ENCODE measurements at places on chromosomes 7 and 10. TPM values are rescaled to one million over a fixed set of nuclear protein-coding genes. Genes with fewer than 3 reads are reported as not detected.
A peak's percentile ranks its signal among the peaks of the same experiment; 100 is the strongest.

Gene CDNF
- 1.1 TPM for total RNA-seq

DNA sequence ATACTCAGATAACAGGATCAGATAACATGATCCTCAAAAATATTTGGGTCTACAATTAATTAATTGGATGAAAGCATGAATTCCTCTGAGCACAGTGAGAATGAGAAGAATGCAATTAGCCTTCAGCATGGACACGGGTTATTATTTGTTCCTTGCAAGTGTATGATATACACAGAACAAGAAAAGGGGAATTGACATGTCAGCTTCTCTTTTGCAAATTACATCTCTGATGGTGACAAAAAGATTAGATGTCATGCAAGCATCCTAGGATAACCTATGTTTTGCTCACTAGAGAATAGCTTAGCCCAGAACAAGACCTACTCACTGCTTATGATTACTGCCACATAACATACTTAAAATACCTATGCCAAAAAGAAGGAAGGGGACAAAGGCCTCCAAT, 120.3 kb downstream of the ABLIM1 start:
- DNase-seq = no peak

GRCh38 chr7:47480576-47481538, 101.1 kb downstream of the TNS3 start:
- no peak for DNase-seq

DNA sequence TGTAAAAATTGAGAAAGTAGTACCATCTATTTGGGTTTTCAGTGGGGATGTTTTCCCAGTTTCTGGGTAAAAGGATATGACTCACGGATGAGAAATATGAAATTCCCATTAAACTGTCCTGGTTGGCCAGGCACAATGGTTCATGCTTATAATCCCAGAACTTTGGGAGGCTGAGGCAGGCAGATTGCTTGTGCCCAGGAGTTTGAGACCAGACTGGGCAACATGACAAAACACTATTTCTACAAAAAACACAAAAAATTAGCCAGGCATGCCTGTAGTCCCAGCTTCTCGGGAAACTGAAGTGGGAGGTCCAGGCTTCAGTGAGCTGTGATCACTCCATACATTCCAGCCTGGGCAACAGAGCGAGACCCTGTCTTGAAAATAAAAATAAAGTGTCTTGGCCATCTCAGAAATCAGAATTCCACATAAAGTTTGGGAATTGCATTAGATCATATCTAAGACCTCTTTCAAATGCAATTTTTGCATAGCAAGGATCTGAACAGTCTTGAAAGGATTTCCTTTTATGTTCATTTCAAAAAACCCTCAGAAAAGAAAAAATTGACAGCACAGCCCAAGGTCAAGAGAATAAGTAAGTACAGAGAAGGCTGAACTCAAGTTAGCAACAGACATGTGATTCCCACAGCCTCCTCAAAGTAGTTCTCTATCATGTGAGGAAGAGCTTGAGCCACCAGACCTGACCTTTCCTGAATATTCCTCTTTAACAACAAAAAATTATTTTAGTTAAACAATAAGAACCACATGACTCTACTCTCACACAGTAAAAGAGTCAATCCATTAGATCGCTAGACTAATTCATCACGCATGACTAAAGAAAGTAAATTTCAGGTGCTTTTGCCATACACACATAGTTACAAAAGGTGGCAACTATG, 141.5 kb upstream of the CAV2 start:
- no peak for DNase-seq

DNA sequence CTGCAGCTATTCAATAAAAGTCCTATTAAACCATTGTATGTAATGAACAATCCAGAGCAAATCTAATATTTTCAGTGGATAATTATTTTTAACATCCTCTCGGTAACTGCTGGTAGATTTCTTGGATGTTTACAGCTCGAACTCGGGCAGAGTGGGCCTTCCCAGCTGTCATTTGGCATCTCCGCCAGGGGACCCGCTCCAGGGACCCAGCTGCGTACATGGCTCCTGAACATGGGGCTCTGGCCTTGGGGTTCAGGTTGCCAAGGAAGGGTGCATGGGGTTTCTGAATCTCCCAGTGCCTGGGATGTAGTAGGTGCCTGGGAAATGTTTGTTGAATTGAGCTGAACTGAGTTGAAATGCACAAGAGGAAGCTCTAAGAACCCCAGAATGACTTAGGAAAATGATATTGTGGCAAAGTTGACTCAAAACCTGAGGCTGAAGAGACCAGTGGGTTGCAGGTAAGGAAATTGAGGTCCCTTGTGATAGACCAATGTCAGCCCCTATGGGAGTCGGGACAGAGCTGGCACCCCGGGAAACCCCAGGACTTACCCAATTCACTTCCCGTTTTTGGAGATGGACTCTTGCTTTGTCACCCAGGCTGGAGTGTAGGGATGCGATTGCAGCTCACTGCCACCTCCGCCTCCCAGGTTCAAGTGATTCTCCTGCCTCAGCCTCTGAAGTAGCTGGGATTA, 228.4 kb downstream of the CUX1 start:
- DNase-seq = no peak

GRCh38 chr10:89327803-89328441, at the start of gene IFIT3:
IFIT3 (plus strand) TSS chr10:89327997; CDS start chr10:89328074, 77 bp downstream.
- DNase-seq = peak; percentile 44

GRCh38 chr7:103065667-103066066, 8.9 kb downstream of the FBXL13 start:
- peak; percentile 24 for DNase-seq

GRCh38 chr10:29407280-29407858, 118.5 kb downstream of the LYZL1 start:
- no peak for DNase-seq

Gene TWIST1
- 0.86 TPM for total RNA-seq

GRCh38 chr10:7861509-7862120, 43.3 kb downstream of the TAF3 start:
- no peak for DNase-seq

Gene ZFYVE27
- total RNA-seq = 28.4 TPM

DNA sequence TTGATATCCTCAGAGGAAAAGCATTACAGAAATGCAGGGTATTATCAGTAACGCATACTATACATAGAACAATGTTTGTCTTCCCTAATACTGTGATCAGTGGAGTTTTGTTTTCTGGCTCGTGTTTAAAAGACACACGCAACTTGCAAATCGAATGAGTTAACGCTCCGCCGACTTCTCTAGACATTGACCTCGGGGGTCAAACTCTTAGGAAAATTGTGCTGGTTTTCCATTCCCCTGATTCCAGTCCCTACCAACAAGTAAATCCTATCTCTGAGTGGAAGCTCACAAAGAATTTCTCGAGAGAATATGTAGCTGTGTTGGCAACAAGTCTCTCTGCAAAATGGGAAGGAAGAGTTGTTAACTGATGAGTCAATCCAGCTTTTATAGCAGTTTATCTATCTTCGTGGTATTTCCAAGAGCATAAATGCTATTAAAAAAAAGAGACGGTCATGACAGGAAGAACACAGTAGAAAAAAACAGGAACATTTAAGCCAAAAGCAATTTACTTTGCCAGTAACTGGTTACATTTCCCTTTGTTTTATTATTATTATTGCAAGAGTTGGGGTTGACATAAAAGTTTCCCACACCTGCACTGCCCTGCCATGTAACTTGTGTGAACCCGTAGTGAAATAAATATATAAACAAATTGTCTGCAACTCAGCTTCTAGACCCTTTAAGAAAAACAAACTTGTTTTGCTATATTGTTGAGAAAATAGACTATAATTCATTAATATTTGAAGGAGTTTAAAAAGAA, 144.4 kb downstream of the ARID5B start:
- no peak for DNase-seq

DNA sequence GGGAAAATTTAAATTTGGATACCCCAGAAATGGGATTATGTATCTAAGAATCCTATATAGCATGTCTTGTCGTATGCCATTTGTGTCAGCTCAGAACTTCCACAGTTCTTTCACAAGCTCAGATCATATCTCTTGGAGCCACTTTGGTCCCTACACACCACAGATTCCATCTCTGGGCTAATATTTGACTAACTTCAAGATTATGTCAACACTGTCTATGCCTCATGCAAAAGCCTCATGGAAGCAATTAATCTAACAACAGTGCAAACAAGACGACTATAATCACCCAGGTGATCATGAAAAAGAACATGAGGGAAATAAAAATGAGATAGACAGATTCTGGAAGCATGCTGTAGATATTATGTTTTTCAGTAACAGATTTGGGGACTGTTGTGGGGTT, 189.1 kb downstream of the LRRTM3 start:
- DNase-seq = no peak

Gene ANAPC16
- 71.1 TPM for total RNA-seq

- DNase-seq = no peak
These were observed 27.7 kb upstream of the PRKCQ start for GRCh38 chr10:6607778-6608177.

All from HCT116 (cell line).